Motor neuron (in vitro differentiated cells): ENCODE measurements at places on chromosomes 6 and 20.

- ATAC-seq = peak; percentile 3
These were observed 1.1 kb upstream of the LSM14B start for GRCh38 chr20:62120990-62121775.

- no peak for ATAC-seq
These were observed 75.4 kb upstream of the ECI2 start for GRCh38 chr6:4210629-4211419.

GRCh38 chr6:88683734-88684133, 279.7 kb downstream of the RNGTT start:
- no peak for ATAC-seq

- ATAC-seq = no peak
These were observed 85.0 kb upstream of the BMP5 start for GRCh38 chr6:55960344-55960743.

DNA sequence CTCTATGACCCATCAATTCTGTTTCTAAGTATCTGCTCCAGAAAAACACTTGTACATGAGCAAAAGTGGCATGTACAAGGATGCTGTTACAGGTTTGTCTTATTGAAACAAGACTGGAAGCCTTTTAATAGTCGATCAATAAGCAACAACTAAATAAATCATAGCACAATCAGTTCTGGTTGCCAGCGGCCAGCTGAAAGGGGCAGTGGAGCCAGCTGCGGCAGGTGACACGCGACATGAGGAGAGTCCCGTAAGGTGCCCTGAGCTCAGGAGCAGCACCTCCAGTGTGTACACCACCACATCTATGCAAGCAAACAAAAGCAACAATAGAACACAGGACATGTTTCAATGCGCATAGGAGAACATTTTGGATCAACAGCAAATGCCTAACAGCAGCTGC, 20.7 kb upstream of the NNAT start:
- no peak for ATAC-seq
